ENCODE measurements at places on chromosomes 5 and 9.

DNA sequence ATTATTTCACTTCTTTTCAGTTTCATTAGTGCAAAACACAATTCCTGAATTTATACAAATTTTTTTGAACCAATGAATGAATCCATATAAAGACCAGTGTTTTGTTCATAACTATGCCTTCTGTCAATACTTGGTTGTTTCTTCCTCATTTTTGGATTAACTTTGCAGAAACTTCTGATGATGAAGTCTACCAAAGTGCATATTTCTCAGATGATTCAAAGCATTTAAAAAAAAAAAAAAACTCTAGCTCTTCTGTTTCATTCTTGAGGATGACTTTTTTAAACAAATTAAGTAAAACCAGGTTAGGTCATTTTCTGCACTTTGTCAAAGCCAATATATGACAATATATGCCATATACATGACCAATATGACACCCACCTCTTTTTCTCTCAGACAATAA is 92.6 kb downstream of the CHSY3 start:
- DNase-seq = no peak

GRCh38 chr5:154107756-154108155 is 69.0 kb downstream of the MFAP3 start:
- no peak for DNase-seq

DNA sequence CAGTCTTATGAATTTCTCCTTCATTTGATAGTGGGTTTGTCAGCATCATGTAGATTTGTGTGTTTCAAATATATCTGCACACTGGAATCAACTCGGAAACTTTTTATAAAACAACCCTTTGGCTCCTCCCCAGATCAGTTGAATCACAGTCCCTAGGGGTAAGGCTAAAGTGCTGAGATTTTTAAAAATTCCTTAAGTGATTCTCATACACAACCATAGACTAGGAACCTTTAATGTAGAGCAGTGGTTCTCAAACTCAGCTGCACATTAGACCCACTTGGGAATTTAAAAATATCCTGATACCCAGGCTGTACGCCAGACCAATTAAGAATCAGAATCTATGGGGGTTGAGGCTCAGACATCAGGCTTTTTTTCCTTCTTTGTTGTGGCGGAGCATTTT is 17.5 kb upstream of the JAK2 start:
- DNase-seq = no peak

- no peak for DNase-seq
Measured at GRCh38 chr9:93653760-93654159, 77.4 kb downstream of the PHF2 start.

DNA sequence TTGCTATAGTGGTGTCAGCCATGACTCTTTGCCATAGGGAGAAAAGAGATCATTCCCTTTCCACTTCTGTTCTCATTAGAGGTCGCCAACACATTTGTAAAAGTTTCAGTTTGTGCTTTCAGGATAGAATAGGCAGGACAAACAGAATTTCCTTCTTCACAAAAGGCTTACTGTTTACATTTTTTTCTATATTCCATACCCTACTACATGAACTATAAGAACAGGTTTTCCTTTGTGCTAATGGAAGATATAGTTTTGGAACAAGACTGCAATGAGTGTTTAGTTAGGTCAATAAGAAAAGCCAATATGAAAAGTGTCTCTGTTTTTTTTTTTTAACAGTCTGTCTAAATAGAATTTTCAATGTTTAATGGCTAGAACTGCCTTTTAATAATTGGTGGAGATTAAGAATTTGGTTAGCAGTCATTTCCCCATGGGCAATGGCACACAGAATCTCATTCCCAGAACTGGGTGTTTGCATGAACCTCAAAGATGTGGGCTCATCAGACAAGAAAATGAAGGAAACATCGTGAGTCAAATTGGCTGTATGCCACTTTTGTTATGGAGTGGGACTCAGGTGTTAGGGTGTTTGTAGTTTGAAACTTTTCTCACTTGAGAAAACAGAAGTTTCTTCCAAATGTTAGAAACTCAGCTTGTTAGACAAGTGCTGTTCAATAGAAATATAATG is 75.2 kb upstream of the PRLR start:
- no peak for DNase-seq

DNA sequence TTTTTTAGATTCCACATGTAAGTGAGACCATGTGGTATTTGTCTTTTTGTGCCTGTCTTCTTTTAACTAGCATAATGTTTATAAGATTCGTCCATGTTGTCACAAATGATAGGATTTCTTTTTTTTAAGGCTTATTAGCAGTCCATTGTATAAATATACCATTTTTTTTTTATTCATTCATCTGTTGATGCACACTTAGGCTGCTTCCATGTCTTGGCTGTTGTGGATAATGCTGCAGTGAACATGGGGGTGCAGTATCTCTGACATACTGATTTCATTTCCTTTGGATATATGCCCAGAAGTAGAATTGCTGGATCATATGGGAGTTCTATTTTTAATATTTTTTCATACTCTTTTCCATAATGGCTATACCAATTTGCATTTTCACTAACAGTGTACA is 48.7 kb downstream of the KIAA1958 start:
- DNase-seq = no peak

Data from stimulated activated CD8-positive, alpha-beta memory T cell treated with anti-CD3 and anti-CD28 coated beads, Interleukin-4, amount 100 ng/mL, for 1 hour (primary cell).